Fibroblast of the aortic adventitia (primary cell): ENCODE measurements at places on chromosomes 5 and 9. TPM values are rescaled to one million over a fixed set of nuclear protein-coding genes. Genes with fewer than 3 reads are reported as not detected.

The TXNDC8 gene
- not detected in 2 replicates for total RNA-seq

The CTNND2 gene
- 1.9 TPM in 1 of 2 replicates, not detected in the other for total RNA-seq

The BTNL8 gene
- total RNA-seq, result not detected in 2 replicates

The RASEF gene
- total RNA-seq, result 0.27 and 0.41 TPM in 2 replicates

The SPDL1 gene
- 43.7 and 105 TPM in 2 replicates for total RNA-seq

The NTNG2 gene
- 1.1 and 2.4 TPM in 2 replicates for total RNA-seq

The PRPF4 gene
- total RNA-seq, result 24.0 and 25.9 TPM in 2 replicates

The SLC34A3 gene
- total RNA-seq, result not detected in 2 replicates

The CARTPT gene
- not detected in 2 replicates for total RNA-seq

The PCDHB6 gene
- total RNA-seq, result 0.18 TPM in 1 of 2 replicates, not detected in the other

The SLC23A1 gene
- not detected in 2 replicates for total RNA-seq
